Left colon (tissue), 2 donors: ENCODE measurements at places on chromosomes 11 and 22. TPM values are rescaled to one million over a fixed set of nuclear protein-coding genes. Genes with fewer than 3 reads are reported as not detected.

Gene YPEL1
- total RNA-seq, result 1.6 TPM

Gene GDPD4
- total RNA-seq, result not detected

Gene MS4A3
- total RNA-seq, result not detected

Gene VPREB1
- not detected for total RNA-seq

Gene MAFF
- total RNA-seq, result 22.2 TPM

Gene GAL3ST3
- total RNA-seq, result not detected

Gene ROBO3
- 12.0 TPM for total RNA-seq

Gene SLC22A8
- not detected for total RNA-seq

Gene HSPB2
- 3.1 TPM for total RNA-seq

Gene NXPE1
- 225 TPM for total RNA-seq
